8988T (cell line): ENCODE measurements at places on chromosomes 5 and 9.

GRCh38 chr5:80277191-80277590, 21.3 kb upstream of the SERINC5 start:
- no peak for DNase-seq

- no peak for DNase-seq
These were observed 91.0 kb downstream of the WWC1 start for GRCh38 chr5:168382421-168382820.

GRCh38 chr5:82176115-82176814, 101.9 kb downstream of the RPS23 start:
- no peak for DNase-seq

DNA sequence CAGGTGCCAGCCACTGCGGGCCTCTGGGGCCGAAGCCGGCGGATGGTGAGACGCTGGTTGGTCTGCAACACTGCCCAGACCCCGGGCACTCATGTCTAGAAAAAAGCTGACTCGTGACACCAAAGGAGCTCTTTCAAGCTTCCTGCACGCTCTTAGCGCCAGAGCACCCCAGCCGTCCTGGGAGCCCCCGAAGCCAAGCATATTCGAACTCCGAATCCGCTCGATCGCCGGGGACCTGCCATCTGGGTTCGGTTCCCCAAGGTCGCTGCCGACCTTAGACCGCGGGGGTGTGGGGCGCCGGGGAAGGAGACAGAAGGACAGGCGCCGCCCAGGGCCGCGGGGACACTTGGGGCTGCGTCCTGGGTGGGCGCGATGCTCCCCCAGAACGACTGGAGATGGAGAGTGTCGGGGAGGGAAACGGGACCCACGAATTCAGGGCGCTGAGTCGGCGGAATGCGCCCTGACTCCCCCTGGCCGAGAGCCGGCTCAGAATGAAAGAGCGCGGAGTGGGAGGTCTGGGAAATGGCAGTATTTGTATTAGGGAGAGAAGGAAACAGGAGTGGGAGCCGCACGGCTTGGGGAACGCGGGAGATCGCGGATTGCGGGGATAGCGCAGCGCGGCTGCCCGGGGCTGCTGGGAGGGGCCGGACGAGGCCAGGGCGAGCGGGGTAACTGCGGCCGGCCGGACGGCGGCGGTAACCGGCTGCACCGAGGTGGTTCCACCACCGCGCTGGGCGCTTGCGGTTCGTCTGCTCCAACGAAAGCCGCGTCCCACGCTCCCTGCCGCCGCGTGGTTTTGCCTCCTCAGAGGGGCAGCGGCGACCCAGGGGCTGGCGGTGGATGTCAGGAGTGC, 20.1 kb upstream of the MARCHF6 start:
- DNase-seq: no peak

DNA sequence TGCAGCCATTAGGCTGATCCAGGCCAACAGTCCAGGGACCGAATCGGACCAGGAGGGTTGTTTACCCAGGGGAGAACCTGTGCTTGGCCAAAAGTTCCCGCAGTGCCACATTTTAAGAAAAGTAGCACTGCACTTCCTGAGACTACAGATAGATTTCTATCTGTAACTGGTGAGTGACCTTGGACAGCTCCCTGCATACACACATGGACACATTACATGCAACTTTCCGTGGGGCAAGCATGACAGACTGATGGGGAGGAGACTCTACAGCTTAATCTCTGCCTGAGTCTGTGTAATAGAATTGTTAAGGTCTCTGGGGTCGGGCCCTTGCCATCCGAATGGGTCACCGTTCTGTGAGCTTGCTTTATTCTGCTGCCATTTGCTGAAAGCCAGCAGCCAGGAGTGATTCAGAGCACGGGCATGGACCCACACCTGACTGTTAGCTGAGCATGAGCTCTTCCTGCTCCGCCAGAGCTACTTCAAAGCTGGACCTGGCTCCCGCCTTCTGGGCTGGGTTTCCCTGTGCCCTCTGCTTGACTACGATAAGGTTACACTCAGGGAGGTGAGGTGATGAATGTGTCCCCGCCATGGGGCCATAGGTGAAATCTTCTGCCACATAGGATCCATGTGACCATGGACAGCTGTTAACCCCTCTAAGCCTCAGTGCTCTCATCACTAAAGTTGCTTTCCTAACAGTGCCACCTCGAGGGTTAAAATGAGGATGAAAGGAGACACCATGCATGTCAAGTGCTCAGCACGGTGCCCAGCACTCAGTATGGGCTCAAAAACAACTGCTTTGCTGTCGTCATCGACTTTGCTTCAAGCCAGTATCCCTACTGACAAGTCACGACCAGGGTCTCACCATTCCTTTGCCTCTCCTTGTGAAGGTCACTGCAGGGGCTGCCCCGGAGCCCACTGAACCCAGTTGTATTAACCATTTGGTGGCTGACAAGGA, 200.0 kb downstream of the MELK start:
- DNase-seq: no peak

DNA sequence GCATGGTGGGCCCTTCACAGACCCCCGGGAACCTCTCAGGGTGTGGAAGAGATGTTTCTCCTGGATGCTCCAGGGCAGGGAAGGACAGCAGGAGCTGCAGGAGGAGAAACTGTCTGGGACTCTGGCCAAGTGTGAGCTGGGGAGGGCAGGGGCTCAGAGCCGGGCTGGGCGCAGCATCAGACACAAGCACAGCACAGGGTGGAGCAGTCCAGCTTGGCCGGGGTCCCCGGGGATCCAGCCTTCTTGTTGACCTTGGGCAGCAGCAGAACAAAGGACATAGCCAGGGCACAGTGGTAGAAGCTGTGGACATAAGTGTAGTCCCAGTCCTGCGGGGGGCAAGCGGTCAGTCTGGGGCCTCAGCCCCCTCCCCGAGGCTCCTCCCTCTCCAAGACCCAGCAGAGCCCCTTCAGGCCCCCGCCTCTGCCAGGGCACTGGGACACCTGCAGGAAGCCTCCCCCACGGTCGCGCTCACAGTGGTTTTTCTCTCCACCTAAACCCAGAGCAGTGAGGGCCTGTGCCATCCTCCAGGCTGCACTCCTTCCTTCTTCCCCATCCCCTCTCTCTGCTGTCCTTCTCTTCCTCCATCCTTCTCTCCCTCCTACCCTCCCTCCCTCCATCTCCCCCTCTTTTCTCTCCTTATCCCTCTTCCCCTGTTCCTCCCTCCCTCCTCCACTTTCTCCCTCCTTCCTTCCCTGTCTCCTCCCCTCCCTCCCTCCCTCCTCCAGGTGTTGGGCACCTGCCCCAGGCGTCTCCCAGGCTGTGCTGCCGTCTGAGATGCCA, 10.1 kb downstream of the MYMK start:
- DNase-seq: no peak

DNA sequence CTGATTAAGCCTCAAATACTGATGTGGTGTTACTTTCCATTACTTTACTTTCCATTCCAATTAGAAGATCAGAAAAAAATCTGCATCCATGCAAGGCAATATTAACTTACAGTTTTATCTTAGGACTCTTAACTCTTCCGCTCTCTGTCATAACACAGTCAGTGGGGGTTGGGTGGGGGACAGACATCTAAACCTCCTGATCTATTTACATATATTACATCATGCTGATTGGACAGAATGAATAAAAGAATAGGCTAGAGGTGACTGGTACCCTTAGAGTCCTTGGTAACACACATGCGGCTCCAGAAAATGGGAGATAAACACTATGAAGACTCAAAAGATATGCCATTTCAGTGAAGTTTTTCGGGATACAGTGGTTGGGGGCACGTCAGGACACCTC, 27.6 kb downstream of the RAPGEF6 start:
- DNase-seq: no peak

DNA sequence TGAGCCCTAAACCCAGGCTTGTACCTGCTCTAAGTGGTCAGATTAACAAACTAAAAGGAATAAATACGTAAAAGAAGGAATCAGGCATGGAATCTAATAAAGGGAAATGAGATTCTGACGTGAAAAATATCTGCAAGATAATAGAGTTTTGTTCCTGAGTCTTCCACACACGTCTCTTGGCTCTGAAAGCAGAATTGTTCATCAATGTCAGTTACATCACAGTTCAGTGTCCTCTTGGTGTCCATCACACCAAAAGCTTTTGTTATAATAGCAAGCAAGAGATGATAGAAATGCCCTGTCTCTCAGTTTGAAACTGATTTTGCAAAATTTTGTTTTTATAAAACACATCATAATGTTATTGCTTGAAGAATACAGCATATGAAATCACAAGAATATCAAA, 34.7 kb upstream of the NMUR2 start:
- no peak for DNase-seq

DNA sequence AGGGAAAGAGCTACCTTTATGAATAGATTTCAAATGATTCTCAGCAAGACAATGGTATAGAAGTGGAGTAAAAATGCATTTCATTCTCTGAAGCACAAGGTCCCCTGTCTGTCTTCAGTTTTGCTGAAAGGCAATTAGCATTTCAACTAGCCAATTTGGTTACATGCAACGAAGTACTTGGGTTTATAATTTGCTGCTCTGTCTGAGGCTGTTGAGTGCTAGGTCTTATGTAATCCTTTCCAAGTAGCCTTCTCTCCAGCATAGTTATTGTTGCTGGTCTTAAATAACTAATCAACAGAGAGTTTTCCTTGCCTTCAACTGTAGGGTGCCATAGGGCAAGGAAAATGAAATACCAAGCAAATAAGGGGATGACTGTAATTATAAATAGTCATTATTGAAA, 4.5 kb downstream of the ADGRV1 start:
- DNase-seq: no peak

GRCh38 chr5:109027983-109028607, 280.4 kb downstream of the FER start:
- no peak for DNase-seq

DNA sequence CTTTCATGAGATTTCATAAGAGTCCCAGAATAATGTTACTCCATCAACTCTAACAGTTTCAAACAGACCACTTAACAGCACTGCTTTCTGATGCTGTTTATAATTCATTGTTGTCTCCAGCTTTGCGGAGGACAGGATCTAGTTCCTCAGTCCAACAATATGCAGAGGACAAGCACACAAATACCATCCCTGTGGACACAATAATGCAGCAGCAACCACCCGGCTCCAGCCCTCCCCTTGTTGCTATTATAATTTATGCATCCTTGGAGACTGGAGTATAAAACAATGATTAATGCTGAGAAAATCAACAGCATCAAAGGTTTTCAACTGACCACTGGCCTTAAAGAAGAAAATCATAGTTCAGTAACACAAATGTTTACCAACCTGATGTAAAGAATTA, 108.3 kb downstream of the DENND1A start:
- no peak for DNase-seq

DNA sequence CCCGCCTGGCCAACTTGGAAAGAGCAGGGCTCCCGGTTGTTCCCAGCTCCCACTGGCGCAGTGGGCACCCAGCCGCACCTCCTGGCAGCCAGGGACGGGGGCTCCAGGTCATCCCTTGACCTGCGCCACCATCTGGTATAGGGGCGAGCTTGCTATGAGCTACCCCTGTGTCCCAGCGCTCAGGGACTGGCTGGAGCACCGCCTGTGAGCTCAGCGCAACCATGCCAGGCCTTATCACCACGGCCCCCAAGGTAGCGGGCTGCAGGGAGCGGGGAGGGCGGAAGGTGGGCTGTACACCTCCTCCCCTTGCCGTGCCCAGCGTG, 15.4 kb upstream of the RASA1 start:
- DNase-seq: no peak

DNA sequence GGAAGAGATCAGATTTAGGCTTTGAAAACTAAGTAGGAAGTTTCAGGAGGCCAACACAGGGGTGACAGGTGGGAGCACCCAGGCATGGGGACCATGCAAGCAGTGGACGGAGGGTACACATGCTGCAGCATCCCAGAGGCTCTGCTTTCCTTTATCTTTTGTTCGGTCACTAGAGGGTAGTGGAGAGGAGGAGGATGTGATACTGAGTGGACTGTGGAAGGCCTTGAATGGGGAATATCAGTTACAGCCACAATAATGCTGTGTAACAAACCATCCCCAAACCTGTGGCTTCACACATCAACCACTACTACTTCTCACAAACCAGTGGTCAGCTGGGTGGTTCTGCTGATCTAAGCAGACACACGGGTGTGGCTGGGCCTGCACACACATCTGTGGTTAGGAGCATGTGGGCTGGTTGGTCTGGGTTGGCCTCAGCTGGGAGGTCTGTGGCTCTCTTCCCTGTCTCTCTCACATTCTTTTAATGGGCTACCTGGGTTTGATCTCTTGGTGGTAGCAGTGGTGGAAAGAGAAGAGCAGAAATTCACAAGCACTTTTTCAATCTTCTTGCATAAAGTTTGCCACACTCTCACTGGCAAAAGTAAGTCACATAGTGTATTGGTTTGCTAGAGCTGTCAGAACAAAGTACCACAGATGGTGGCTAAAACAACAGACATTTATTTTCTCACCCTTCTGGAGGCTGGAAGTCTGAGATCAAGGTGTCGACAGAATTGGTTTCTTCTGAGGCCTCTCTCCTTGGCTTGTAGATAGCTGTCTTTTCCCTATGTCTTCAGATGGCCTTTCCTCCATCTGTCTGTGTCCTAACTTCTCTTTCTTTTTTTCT, 238.7 kb downstream of the AGTPBP1 start:
- no peak for DNase-seq

GRCh38 chr5:118762291-118762690, 226.1 kb downstream of the DTWD2 start:
- DNase-seq: no peak

GRCh38 chr9:16543225-16543624, 327.2 kb downstream of the BNC2 start:
- DNase-seq: no peak

- DNase-seq: no peak
These were observed 43.7 kb upstream of the SHOC1 start for GRCh38 chr9:111838439-111838838.

GRCh38 chr5:28523888-28524635, 1485.7 kb upstream of the CDH9 start:
- no peak for DNase-seq

GRCh38 chr9:21160178-21160577, 6.3 kb downstream of the IFNA21 start:
- no peak for DNase-seq

GRCh38 chr5:42970636-42971559, 69.2 kb downstream of the ANXA2R start:
- DNase-seq: no peak

- no peak for DNase-seq
These were observed 7.2 kb downstream of the NDUFS6 start for GRCh38 chr5:1808439-1808838.
